ENCODE measurements at places on chromosomes 5 and 9.
A peak's percentile ranks its signal among the peaks of the same experiment; 100 is the strongest.

GRCh38 chr9:120486347-120486746, 93.6 kb downstream of the CDK5RAP2 start:
- no peak for DNase-seq

DNA sequence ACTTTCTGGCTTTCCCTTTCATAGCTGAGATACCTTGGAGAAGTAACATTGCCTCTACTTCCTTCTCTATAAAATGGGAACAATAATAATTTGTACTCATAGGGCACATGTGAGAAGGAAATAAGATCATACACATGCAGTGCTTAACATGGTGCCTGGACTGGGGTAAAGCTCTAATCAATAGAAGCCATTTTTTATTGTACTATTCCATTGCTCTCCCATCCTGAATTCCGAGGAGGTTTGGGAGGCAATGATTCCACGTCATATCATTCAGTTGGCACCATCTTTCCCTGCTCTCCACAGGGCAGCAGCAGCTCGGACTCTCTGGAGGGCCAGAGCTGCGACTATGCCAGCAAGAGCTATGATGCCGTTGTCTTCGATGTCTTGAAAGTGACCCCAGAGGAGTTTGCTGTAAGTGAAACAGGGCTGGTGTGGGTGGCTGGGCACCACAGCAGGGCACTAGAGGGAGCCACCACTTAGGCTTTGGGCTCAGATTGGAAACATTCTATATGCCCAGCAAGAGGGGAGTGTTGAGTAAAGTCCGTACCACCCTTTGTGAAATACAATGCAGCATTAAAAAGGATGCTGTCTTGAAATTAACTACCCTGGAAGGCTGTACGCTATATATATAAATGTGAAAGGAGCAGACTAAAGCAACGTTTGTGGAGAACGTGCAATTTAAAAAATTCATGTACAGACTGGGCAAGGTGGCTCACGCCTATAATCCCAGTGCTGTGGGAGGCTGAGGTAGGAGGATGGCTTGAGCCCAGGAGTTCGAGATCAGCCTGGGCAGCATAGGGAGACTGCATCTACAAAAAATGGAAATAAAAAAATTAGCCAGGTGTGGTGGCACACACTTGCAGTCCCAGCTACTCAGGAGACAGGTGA, 51.2 kb downstream of the RALGPS1 start:
- DNase-seq: peak; percentile 32

DNA sequence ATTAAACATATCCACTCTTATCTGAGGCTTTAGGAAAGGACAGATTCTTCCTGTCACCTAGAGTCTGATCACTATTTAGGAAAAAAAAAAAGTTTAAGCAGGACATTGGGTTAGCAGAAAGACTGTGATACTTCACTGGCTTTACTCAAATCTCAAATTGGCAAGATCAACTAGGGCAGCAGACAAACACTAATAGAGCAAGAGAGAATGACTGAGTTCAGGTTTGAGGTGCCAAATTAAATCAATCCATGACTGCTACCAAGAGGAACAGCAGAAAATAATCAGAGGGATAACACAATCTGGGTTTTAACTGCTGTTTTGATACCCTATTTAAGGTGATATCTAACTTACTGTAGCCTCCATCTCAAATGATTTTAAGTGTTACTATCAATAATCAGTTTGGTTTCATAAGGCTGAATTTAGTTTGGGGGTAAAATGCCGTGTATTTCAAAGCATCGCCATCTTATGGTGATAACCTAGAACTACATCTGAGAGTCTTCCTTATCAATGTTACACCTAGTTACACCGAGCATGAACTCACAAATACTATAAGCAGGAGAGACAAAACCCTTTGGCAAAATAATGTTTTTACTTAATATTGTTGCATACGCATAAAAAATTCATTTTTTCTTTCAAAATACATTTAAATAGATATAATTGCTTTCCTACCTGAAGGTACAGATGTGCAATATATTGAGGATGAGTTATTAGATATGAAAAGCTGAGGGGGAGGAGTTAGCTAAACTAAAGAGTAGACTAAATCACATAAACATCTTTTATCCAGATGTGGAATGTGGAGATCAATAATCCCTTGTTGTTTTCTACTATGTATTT, 286.4 kb upstream of the CDH12 start:
- peak; percentile 0 for DNase-seq

DNA sequence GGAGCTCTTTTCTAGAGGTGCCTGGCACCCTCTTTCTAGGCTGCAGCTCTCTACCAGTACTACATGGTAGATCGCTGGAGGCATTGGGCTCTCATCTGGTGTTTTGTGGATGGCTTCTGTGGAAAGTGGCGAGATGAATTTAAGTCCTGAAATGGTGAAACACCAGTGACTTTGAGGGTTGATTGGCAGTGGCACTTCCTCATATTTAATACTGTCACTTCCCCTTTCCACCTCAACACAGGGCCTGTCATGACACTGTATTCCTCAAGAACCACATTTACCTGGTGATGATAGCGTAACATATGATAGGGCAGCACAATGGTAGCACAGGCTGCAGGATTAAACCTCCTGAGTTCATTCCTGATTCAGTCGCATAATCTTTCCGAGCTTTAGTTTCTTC, 132.1 kb downstream of the KDM4C start:
- no peak for DNase-seq

DNA sequence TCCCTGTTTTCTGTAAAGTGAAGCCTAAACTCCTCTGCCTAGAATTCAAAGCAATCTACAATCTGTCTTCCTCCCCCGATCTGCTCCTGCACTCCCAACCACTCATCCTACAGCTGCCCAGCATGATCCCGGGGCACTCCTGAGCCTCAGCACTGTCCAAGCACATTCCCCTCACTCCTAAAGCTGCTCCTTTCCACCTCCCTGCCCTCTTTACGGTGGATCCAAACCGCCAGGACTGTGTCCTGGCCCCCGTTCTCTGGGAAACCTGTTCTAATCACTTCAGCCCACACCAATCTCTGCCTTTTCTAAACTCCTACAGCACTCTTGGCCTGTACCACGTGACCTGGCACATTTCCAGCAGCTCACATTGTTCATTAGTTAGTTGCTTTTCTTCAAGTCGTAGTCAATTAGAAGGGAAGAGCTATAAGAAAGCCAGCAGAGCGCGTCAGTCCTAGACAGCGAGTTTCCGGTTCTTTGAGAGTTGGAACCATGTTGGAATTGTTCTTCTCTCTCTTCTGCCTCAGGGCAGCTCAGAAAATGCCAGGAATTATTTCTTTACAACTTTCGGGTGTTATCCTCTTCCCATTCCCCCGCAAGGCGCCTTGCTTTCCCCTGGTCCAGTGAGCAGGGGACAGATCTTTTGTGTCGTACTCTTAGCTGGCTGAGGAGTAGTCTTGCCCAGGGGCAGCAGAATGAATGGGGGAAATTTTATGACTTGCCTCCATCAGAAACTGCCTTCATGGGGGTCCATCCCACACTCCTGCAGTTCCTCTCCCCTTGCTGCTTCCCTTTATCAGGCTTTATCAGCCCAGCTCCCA, 60.7 kb downstream of the NRG2 start:
- no peak for DNase-seq

GRCh38 chr5:6592601-6593000, 40.2 kb downstream of the NSUN2 start:
- no peak for DNase-seq

DNA sequence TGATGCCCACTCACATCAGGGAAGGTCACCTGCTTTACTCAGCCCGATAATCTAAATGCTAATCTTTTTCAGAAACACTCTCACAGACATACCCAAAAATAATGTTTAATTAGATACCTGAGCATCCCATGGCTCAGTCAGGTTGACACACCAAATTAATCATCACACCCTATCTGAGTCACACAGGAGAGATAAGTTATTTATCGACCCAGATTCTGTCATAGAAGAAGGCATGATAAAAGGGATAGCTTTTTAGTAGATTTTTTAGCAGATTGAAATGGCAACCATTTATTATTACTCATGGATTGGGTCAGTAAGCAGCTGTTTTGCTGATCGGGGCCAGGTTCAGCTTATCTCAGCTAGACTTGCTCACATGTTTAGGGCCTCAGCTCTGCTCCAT, 97.8 kb upstream of the TYRP1 start:
- DNase-seq: no peak

DNA sequence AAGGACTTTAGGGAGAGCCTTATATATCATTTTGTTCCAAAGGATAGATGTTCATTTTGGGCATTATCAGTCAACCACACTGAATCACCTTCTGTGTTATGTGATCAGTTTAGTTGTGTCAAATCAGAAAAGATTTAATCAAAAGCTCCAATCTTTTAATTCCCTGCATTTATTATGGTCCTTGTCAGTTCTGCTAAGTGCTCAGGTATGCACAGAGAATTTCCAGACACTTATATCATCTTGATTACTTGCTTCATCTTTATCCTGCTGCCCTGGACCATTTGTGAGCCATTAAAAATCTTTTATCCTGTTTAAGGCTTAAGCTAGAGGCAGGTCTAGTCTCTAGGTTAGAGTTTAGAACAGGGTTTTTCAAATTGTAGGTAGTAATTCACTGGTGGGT, 179.1 kb downstream of the CWC27 start:
- DNase-seq: no peak

- peak; percentile 23 for DNase-seq
These were observed 26.3 kb upstream of the TTC1 start for GRCh38 chr5:159982421-159983173.

GRCh38 chr5:138641547-138642298, 66.5 kb upstream of the HSPA9 start:
- peak; percentile 21 for DNase-seq

- DNase-seq: no peak
These were observed 17.8 kb upstream of the LRRC70 start for GRCh38 chr5:62560786-62561185.

GRCh38 chr9:77832639-77833038, 184.5 kb upstream of the GNA14 start:
- DNase-seq: no peak

DNA sequence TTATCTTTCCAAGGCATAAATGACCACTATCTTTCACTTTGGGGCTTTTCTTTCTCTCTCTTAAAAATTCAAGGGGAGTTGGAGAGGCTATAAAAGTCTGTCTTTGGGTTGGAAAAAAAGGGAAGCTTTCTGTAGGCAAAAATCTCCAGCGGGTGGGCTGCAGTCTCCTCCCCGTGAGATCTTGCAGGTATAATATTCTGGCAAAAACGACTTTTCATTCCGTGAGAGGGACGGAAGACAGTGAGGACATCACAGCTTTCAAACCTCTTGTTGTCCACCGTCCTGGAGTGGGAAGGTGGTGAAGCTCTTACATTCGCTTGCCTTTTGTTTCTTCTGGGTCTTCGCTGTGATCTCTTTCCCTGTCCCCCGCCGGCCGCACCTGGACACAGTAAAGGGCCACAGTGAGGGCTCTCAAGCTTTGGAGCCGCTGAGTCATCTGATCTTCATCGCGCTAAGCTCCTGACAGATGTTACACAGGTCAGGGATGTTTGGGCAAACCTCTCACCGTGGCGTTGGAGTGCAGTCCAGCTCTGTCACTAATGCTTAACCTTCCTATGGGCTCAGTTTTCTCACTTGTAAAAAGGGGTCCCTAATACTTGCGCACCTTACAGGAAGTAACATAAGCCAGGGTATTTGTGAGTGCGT, 61.9 kb upstream of the MEGF10 start:
- no peak for DNase-seq
